ENCODE measurements at places on chromosomes 12 and 14.
A peak's percentile ranks its signal among the peaks of the same experiment; 100 is the strongest.

DNA sequence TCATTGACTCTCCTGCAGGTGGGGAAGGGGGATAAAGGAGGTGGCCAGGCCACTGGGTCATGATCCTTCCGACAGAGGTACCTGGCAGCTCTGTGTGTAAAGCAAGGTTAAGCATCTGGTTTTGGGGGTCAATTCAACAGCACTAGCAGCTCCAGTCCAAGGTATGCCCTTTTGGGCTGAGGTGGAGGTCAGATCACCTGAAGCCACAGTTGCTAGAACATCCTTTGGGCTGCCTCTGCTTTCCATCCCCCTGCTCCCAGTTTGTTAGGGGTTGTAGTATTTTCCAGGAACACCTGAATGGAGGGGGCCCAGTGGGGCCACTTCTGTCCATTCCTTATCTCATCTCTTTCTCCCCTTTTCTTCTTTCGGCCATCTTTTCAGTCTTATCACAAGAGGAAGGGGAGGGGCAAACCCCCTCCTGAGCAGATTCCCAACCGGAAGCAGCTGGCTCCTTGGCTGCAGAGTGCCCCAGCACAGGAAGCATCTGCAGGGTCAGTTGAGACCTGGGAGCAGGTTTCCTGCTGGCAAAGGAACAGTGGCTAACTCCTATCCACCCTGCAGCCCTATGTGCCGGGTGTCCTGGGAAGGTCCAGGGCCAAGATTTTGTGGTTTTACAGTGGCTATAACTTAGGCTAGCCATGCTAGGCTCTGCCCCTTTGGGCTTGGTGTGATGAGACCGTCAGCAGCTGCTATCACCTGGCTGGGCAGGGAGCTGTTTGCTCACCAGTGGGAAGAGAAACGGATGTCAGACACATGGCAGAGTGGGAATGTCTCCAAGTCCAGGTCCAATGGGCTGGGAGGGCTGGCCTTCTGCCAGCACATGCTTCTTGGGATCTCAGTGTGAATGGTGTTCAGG is 40.2 kb downstream of the SH2B3 start:
- DNase-seq, result peak; percentile 49

DNA sequence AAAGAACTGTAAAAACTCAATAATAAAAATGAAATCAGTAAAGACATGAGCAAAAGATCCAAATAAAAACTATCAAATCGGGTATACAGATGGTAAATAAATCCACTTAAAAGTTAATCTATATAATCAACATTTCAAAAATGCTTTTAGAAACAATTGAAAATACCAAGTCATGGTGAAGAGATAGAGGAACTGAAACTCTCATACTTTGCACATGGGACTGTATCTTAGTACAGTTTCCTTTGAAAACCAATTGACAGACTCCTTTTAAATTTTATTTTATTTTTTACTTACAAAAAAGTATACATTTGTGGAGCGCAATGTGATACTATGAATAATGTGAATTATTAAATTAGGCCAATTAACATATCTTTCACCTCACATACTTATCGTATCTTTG is 98.6 kb upstream of the FAR2 start:
- no peak for DNase-seq

- DNase-seq, result no peak
These were observed 23.6 kb downstream of the ZNF664 start for GRCh38 chr12:123996581-123996980.

DNA sequence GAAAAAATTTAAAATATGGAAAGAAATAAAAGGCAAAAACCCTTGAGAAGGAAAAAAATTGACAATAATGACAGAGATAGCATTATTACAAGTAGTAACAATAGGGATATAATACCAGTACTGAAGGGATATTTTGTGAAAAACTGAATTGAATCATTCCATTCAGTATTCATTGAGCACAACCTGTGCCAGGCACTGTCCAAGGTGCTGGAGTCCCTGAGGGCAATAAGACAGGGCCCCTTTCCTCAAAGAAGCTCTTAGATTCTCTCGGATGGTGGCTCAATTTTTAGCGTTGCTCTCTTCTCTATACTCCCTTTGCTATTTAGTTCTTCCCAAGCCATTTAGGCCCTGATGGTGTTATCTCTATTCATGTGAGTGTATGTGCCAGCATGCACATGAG is 34.3 kb upstream of the GAS2L3 start:
- peak; percentile 15 for DNase-seq

- no peak for DNase-seq
These were observed 268.5 kb upstream of the PPFIA2 start for GRCh38 chr12:82027612-82028011.

DNA sequence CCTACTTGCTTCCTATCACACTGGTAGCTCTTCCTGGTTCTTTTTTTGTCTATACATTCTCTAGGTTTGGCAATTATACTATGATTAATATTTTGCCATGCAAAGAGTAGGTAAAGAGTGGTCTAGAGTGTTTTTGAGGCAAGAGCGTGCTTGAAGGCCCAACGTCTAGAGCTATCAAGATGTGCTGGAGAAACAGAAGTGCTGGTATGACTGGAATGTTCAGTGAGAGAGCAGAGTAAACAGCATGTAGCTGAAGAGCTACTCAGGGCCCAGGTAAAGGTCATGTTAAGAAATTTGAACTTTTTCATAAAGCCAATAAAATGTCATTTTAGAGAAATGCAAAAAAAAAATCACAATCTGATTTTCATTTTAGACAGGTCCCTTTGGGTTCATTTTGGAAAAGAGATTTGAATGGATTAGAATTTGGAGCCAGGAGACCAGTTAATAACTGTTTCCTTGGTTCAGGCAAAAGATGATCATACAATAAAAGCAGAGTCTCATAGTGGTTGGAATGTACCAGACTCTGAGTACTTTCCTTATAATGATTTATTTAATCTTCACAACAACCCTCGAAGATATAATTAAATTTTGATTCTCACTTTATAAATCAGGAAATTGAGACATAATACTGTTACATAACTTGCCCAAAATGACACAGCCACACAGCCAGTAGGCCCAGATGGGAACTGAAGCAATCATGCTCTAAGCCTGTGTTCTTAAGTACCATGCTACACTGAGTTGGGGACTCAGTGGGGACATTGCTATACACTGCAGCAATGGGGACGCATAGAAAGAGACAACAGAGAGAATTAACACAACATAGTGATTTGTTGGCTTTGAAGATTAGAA is 350.1 kb downstream of the NELL2 start:
- DNase-seq, result no peak

GRCh38 chr12:122371475-122372045 is 50.9 kb downstream of the CLIP1 start:
- DNase-seq, result no peak

GRCh38 chr14:59600211-59600945 is 23.8 kb upstream of the CCDC175 start:
- DNase-seq, result peak; percentile 37

GRCh38 chr14:102089621-102090343 is 2.9 kb upstream of the HSP90AA1 start:
- DNase-seq, result no peak

DNA sequence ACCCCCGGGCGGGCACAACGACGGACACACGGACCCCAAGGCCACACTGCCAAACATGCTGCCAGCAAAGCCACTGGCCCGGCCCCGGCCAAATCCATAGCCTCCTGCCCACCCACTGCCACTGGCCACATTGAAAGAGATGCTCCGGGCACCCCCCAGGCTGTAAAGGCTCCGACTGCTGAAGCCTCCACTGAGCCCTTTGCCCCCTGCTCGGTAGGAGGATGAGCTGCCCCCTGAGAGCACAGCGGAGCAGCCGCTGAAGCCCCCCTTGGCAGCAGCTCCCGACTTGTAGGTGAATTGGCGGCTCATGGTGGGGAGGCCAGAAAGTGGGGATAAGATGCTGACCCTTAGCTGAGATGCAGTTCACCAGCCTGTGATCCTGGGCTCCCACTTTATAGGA is at the start of gene KRT73:
Gene KRT73, minus strand, starts transcription at position 344 of the 400 bp plus-strand sequence. Its CDS starts 35 bp downstream, at position 309.
- DNase-seq, result no peak

DNA sequence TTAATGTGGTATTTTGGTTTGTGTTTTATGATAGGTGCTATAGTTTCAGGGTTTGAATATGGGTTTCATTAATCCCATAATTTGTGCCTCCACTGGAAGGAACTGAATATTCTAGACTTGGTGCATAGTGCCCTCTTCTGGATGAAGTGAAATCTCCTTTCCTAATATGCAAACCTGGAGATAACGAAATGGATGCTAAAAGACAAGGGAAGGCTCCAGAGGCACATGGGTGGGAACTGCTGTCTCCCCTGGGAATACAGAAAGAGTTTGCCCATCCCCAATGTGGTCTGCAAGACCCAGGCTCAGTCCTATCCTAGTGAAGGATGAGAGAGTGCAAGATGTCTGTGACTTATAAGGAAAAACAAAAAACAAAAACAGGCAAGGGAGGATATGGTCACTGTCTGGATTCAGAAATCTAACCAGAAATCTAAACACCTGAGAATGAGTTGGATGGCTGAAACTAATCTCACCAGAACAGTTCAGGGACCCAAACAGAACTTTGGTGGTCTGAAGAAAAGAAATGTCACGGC is 142.3 kb upstream of the TMPO start:
- peak; percentile 48 for DNase-seq

DNA sequence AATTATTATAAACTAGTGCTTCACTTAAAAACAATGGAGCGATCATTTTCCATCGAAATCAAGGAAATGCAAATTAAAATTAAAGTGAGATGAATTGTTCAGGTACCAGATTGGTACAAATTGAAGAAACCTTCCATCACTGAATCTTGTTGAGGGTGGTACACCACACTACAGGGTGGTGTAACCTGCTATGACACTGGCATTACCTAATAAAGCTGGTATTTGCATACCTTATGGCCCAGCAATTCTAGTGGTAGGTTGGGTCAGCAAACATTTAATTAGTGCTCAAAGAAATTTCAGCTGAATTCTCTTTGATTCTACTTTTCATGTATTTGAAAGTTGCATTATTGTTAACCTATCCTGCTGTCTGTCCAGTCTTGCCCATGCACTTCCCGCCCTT is 9.2 kb downstream of the TIGAR start:
- DNase-seq, result no peak

- DNase-seq, result peak; percentile 97
These were observed 2.2 kb downstream of the OASL start for GRCh38 chr12:121036810-121037326.

DNA sequence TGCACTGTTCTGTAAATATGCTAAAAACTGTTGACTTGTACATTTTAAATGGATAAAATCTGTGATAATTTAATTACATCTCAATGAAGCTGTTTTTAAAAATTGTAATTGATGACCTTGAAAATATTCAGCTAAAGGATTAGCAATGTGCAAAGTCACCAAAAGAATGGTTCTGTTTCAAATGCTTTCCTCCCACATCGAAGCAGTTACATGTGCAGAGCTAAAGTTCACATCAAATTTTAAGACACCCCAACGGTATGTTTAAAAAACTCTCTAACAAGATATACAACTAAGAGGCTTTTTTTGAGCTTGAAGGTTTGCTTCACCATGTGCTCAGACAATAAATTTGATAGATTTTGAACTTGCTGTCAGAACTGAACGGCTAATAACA is 114.6 kb upstream of the KRAS start:
- no peak for DNase-seq

Measured in amniotic epithelial cell (primary cell).